ENCODE measurements at places on chromosomes 16 and 17.

DNA sequence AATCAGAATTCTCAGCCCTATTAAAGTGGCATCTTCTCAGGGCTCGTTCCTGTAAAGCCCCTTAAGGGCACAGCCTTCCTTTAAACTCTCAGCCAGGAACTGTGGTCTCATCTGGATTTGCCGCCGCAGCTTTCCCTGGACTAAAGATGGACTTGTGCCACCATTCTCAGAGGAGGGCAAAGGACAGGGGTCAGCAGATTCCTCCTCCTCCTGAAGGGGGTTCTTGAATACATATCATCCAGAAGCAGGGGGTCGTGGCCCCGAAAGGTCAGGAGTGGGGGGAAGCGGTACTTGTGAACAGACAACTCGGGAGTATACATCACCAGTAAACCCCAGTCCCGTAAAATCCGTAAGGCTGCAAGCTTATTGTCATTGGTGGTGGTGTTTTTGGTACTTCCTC, 174.8 kb downstream of the RPTOR start:
- no peak for DNase-seq

DNA sequence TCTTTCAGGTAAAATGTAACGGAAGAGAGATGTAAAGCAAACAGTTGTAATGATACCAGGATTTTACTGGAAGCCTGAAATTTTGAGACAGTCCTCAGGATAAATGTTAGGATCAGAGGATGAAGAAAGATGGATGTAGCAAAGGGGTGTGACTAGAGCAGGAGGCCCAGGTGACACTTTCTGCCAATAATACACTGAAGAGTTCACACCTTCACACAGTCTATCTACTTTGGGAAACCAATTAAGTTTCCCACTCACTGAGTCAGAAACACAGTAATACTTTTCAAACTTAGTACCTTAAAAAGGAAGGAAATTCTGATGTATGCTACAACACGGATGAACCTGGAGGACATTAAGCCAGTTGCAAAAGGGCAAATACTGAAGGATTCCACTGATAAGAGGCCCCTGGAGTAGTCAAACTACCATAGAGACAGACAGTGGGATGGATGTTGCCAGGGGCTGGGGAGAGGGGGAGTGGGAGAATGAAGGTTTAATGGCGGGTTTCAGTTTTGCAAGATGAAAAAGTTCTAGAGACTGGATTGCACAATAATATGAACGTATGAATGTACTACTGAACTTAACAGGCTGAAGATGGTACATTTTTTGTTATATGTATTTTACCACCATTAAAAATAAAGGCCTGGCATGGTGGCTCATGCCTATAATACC, 62.3 kb downstream of the CYTH1 start:
- DNase-seq, result no peak

DNA sequence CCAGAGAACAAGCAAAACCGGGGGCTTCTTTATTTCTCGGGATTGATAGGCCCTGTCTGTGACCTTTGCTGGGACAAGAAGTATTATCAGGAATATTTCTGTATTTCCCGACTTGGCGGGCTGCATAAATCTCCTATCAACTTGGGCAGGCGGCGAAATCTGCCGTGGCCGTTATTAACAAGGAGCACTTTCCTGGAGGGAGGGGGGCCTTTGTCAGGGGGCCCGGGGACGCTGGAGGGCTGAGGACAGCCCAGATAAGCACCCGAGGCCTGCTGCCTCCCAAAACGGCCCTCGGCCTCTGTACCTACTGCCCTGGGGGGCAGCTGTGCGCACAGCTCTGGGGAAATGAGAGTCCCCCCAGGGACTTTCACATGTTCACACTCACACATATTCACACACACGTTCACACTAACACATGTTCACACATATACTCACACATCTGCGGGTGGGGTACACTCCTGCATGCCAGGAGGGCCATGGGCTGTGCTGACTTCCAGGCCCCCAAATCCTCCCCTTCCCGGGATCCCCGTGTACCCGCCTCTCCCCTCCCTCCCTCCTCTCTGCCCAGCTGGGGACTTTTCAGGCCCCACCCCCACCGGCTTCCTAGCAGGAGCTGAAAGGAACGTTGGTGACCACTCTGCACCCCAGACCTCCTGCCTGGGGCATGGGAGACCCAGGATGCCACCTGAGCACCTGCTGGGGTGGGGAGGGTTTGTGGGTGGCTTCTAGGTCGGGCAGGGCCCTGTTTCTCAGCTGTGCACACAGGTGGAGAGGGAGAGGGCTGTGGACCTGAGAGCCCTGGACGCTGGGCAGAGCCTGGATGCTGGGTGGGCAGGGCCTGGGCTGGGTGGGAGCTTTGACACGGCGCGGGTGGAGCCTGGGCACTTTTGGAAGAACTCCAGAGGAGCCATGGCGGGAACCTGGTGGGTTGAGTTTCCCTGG, 24.3 kb upstream of the GSE1 start:
- DNase-seq, result no peak

DNA sequence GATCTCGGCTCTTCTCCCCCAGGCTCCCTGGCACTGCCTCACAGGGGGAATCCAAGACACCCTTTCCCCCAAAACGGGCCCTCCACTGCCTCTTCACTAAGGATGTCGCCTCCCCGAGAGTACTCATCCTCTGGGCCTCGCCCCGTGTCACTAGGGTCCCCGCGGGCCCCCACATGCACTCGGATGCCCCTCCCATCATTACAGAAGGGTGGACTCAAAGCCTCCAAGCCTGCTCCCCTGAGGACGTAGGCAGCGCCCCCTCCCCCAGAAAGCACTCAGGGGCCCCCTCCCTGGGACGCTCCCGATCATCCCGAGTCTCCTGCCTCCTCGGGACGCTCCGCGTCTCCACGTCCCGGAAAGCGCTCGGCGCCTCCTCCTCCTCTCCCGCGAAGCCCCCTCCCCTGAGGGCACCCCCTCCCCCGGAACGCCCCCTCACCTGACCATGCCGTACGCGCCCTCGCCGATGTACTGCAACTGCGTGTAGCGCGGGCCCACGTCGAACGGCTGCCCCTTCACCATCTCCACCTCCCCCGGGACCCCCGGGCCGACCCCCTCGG, 338 bp downstream of the MAPK3 start:
- DNase-seq, result no peak

- DNase-seq, result no peak
These were observed 2.8 kb upstream of the PPP1R27 start for GRCh38 chr17:81837641-81838040.

DNA sequence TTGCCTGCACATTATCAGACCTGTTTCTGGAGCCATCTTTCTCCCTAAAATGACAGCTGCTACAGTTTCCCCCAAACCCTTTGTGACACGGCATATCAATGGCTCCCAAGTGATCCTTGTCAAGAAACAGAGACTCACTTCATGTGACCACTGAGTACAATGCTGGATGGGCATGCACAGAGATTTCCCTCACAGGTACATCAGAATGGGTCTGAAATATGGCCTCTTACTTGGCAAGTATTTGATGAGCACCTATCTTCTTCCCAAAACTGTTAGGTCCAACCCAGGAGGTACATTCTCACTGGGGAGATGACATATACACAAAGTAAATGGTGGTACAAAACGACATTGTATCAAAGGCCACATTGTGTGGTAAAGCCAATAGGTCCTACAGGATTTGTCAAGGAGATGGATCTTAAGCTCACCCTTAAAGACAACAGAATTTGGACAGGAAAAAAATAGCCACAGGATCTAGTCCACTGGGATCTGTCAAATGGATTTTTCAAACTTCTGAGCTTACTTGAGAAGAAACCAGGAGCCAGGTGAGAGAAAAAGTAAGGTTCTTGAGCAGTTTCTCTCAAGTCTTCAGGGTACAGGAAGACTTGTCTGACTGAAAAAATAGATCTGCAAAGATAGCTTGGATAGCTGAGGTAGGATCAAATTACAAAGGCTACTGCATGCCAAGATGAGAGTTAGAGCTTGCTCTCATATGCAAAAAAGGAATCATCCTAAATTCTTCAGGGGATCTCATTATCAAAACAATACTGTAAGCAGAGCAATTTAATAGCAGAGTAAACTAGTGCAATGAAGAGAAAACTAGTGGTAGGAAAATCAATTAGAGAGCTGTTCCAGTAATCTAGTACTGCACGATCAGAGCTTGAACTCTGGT, 28.8 kb downstream of the RNF43 start:
- DNase-seq, result no peak

- DNase-seq, result no peak
These were observed at the start of gene RNF135 for GRCh38 chr17:30970831-30971567. Gene RNF135, plus strand, starts transcription at chr17:30971039. Its CDS starts 35 bp downstream, at chr17:30971074.

GRCh38 chr16:12449795-12450194, 353.9 kb downstream of the CPPED1 start:
- no peak for DNase-seq

- DNase-seq, result no peak
These were observed 44.2 kb upstream of the TANC2 start for GRCh38 chr17:62921817-62922216.

GRCh38 chr16:2230376-2230775, 5.9 kb upstream of the DNASE1L2 start:
- no peak for DNase-seq

- DNase-seq, result no peak
These were observed 123.2 kb downstream of the CDRT15L2 start for GRCh38 chr17:20702692-20703091.

- DNase-seq, result no peak
These were observed 7.9 kb downstream of the MTMR4 start for GRCh38 chr17:58506354-58507080.

DNA sequence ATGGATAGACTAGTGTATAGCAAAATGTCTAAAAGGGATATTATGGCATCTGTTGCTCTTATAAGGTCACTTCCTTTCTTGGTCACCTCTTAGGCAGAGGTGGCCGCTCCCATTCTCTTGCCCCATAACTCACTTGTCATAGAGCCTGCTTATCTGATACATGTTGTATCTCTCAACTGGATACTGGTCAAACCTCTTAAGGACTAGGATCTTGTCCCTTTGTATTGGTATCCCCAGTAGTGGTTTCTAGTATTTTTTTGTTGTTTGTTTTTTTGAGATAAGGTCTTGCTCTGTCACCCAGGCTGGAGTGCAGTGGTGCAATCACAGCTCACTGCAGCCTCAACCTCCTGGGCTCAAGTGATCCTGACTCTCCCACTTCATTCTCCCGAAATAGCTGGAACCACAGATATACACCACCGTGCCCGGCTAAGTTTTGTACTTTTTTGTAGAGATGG, 27.0 kb downstream of the ZSWIM7 start:
- DNase-seq, result no peak

DNA sequence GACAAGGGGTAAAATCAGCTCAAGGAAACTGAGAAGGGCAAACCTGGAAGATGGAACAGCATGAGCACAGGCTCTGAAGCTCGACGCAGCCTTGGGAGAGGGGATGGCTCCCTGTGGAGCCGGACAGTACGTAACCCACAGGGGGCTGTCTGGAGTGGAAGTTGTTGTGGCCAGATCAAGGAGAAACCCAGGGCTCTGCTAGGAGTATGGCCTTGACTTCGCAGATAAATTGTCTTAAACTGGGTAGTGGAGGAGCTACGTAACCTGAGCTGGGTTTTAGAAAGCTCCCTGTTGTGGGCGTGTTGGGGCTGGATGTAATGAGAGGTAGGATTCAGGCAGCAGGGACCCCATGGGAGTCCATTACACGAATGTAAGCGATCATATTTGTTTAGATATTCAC, 25.5 kb upstream of the AXIN2 start:
- no peak for DNase-seq

- no peak for DNase-seq
These were observed 51.7 kb downstream of the NLK start for GRCh38 chr17:28093999-28094716.

- DNase-seq, result no peak
These were observed 473.2 kb upstream of the SALL1 start for GRCh38 chr16:51624080-51624775.

DNA sequence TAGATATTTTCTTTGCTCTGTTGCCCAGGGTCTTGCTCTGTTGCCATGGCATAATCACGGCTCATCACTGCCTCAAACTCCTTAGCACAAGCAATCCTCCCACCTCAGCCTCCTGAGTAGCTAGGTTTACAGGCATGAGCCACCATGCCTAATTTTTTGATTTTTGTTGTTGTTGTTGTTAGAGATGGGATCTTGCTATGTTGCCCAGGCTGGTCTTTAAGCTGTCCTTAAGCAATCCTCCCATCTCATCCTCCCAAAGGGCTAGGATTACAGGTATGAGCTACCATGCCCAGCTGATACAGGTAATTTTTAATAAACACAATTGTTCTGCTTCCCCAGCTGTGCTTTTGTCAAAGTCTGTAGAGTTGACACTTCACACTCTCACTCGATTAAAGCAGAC, 159.3 kb downstream of the PARN start:
- no peak for DNase-seq

- no peak for DNase-seq
These were observed 39.0 kb upstream of the EMP2 start for GRCh38 chr16:10619271-10619849.
